ENCODE measurements at places on chromosomes 7 and 10.

GRCh38 chr7:77439572-77439971 lies 23.4 kb upstream of the GSAP start:
- no peak for DNase-seq

- DNase-seq: peak; percentile 76
Measured at GRCh38 chr10:33335801-33336581, 1.5 kb upstream of the NRP1 start.

DNA sequence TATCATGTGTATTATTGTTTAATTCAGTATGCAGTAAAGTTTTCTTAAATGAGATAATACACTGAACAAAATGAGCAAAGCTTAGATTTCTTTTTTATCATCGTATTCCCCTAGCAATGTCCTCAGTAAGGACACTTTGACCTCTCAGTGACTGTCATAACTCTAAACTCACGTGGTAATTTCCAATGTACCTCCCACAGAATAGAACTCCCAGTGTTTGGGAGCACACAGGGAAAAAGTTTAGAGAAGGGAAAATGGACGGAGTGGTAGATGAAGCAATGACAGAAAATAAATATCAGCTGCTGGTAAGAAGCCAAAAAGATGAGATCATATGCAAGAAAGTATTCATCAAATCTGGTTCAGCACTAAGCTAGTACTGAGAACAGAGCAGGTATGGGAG lies 758.6 kb upstream of the KCND2 start:
- peak; percentile 0 for DNase-seq

- DNase-seq: no peak
Measured at GRCh38 chr7:148903504-148903903, 19.4 kb upstream of the EZH2 start.
